ENCODE measurements at places on chromosomes 4 and X. TPM values are rescaled to one million over a fixed set of nuclear protein-coding genes. Genes with fewer than 3 reads are reported as not detected.

The PNMA3 gene
- not detected for total RNA-seq

The FOXR2 gene
- total RNA-seq, result not detected

The LAMTOR3 gene
- total RNA-seq, result 20.2 TPM

The INTS6L gene
- total RNA-seq, result 2.9 TPM

The SH3D19 gene
- 29.5 TPM for total RNA-seq
